Stimulated activated CD4-positive, alpha-beta T cell treated with anti-CD3 and anti-CD28 coated beads, Interleukin-15, amount 100 ng/mL, for 24 hours (primary cell): ENCODE measurements at places on chromosomes 2 and 18.

DNA sequence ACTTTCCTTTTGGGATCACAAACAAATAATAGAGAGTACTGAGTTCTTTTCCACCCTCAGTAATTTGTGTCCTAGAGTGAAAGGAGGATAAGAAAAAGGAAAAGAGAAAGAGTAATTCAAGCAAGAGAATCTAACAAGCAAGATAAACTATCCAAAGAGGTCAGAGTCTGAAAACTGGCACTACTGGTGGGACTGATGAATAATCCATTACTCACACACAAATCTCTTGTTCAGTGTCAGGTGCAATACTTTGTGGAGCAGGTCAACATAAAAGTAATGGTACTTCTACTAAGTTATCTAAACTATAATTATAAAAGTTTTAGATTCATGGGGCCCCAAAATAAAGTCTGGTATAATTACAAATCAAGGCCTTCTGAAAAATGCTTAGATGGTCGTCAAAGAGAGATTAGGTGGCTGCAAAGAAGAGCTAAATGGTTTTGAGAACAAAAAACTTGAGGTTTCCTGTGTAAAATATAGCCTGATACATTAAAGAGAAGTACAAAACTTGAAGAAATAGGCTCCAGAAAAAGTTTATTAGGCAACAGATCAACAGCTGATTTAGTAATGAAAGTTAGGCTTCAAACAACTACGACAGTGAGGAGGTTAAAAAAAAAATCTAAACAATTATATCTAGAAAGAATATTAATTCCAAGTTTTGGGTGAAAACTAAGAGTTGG, 109.4 kb downstream of the BAZ2B start:
- DNase-seq, result no peak

DNA sequence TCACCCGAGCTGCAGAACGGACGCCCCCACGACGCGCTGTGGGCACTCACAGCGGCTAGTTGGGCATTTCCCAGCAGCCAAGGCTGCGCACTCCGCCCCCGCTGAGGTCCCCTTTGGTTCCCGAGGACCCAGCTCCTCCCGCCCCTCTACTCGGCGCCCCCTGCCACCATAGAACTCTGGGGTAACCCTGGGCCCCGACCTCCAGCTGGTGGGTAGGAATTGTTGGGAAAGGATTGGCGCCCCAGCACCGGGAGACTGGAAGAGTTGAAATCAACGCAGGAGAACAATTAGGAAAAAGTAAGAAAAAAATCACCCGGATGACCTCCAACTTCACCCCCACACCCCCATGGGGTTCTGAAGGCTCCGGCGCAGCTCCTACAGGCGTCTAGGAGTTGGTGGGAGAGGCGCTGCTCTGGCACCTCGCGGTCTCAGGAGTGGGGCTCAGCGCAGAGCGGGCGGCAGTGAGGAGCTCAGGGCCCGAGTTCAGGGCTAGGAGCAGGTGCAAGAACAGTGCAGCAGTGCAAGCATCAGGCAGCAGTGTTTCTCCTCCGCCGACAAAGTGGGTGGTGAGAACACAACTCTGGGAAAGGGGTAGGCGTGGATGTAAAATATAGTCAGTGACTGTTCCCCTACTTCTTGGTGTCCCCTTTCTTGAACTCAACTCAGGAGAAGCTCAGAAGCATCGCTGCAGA, 14.0 kb downstream of the POU3F3 start:
- no peak for DNase-seq

- DNase-seq, result peak; percentile 83
Observed at GRCh38 chr18:3449512-3450011, 410 bp upstream of the TGIF1 start.

DNA sequence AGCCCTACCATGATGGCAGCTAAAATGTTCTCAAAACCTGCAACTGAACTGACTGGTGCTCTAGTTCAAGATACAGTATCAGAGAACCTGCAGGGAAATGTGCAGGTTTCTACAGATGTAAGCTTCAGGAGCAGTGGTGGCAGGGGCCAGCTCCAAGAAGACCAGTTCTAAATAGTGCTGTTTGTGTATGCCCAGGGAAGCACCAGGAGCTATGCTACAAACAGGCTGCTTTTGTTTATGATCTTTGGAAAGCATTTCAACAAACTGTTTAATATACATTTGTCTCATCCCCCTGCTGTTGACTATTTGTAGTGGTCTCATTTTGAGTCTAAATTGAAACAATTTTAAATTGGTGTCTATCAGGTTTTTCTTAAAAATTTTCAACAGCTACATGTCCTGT, 20.7 kb downstream of the FZD5 start:
- DNase-seq, result no peak

DNA sequence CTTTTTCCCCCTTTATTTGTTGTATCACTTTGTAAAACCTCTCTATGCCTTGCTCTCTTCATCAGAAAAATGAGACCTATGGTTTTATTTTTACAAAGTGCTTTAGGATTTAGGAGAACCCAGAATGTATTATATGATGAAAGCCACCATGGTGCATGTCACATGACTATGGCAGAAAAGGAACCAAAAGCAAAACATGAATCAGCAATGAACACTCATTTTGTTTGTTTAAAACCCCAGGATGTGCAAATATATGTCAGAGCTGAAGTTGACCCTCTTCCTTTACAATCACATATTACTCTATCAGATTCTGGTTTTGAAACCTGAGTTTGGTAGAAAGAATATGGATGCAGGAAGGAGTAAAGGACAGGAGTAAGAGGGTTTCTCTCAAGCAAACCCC, 70.0 kb downstream of the FIGN start:
- no peak for DNase-seq

GRCh38 chr2:146978577-146979555, 866.0 kb upstream of the ACVR2A start:
- DNase-seq, result no peak

DNA sequence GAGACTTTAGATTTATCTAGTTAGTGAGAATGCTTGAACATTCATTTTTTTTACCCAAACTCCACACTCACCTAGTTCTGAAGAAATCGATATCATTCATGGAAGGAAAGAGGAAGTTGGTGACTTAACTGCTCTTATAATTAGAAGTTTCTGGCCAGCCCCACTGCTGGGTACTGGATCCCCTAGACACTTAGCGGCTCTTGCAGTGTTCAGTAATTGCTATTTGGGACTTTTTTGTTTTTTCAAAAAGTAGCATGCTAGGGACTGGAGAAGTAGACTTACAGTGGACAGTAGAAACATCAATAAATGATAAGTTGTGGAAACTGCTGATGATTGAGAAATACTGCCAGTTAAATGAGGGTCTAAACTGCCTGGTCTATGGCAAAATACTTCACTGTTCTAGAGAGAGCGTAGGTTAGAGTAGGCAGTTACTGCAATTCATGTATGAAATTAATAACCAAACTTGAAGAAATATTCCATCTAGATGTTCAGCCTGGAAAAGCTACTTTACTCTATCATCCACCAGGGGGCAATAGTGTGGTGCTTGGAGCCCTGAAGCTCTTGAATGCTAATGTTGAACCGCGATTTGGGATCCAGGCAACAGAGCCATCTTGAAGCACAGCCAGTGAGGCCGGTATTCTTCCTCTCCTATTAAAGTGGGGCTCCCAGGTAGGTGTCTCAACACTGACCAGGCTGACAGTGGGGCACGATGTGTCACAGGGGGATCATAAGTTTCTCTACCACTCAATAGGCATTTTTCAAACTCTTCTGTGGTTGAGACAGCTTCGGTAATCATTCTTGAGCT, 146.1 kb upstream of the SESTD1 start:
- peak; percentile 34 for DNase-seq

GRCh38 chr2:105882341-105882740, 137.6 kb downstream of the NCK2 start:
- no peak for DNase-seq

GRCh38 chr2:25323042-25323514, 18.6 kb downstream of the DNMT3A start:
- peak; percentile 75 for DNase-seq

GRCh38 chr2:132252191-132252893, 90.6 kb upstream of the ANKRD30BL start:
- no peak for DNase-seq

- DNase-seq, result no peak
Observed at GRCh38 chr2:222799262-222799918, 61.4 kb upstream of the ACSL3 start.

GRCh38 chr2:5368263-5368662, 323.9 kb upstream of the SOX11 start:
- no peak for DNase-seq

DNA sequence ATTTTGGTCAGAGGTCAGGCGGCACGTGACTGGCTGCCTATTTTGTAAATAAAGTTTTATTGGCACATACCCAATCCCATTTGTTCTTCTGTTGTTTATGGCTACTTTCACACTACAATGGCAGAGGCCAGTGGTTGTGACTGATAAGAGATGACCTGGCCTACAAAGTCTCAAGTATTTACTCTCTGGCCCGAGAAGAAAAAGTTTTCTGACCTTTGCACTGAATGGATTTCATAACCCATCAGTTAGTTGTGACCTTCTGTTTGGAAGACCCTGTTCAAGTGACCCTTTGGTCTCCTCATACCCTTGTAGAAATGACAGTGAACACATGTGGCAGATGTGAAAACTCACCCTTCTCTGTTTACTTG, 121.4 kb upstream of the MGAT5 start:
- no peak for DNase-seq

GRCh38 chr18:44502221-44502620, 178.5 kb upstream of the SETBP1 start:
- no peak for DNase-seq

GRCh38 chr2:2870106-2870505, 507.5 kb downstream of the EIPR1 start:
- DNase-seq, result no peak

DNA sequence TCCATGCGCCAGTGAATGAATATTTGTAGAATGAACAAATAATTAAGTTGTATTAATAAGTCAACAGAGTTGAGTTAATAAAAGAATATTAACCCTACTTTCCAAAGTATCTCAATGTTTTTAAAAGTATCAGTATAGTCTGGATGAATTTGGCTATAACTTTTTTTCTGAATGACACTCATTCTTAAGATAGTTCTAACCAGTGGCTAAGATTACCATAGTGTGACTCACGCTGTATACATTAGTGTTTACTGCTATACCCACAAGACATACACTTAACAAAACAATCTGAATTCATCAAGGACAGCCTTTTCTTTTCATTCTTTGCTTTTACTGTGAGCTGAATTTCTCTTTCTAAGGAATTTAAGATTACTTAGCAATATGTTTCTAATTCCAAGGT, 77.0 kb upstream of the PDE1A start:
- no peak for DNase-seq

- DNase-seq, result no peak
Observed at GRCh38 chr2:48915227-48915626, 159.7 kb upstream of the LHCGR start.

DNA sequence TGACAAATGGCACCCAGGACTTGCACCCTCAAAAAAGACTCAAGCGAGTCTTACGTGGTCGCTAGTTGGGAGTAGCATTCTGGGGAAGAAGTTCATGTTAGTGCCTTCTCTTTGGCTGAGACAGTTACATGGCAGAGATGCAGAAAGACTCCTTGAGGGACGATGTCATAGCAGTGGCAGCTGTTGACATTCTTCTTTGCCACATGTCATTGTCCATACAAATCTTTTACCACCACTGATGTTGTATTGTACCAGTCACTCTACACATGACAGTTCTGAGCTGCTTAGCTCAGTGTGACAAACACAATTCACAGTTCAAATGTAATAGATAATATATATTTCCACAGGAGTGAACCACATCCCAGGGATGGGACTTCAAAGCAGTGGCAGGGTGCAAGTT, 197.1 kb downstream of the TCF4 start:
- DNase-seq, result no peak

- no peak for DNase-seq
Observed at GRCh38 chr2:198587741-198588140, 783.3 kb downstream of the PLCL1 start.

- peak; percentile 18 for DNase-seq
Observed at GRCh38 chr2:75523313-75524275, 37.1 kb downstream of the EVA1A start.
